ENCODE measurements at places on chromosomes 5 and 9.

GRCh38 chr5:127951791-127952190 is 131.8 kb upstream of the SLC12A2 start:
- no peak for DNase-seq

DNA sequence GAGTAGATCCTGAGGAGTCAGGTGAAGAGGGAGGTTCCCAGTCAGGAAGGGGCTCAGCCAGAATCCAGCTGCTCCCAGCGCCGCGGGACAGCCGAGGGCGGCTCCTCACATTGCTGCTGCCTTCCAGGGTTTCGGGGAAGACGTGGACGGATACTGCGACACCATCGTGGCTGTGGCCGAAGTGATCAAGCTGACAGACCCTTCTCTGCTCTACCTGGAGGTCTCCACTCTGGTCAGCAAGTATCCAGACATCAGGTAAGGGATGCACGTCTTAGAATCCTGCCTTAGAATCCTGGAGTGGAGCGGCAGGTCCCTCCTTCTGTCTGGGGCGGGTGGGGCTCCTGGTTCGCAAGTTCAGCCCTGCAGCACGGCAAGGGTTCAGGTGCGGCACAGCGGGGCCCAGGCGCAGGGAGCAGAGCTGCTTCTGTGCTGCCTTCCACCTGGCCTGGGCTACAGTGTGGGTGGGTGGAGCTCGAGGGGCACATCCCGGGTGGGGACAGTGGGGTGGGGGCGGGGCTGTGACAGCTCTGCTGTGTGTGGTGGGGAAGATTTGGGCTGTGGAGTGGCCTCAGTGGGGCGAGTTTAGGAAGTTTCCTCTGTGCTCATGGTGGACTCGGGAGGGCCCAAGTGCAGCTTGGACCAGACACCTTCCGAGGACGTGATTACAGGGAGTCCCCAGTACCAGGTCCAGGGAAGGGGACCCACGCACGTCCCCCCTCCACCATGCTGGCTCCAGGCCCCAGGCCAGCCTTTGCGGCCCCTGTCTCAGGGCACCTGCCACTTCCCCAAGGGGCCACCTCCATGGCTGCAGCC is 22.8 kb downstream of the EXOC3 start:
- DNase-seq: no peak

DNA sequence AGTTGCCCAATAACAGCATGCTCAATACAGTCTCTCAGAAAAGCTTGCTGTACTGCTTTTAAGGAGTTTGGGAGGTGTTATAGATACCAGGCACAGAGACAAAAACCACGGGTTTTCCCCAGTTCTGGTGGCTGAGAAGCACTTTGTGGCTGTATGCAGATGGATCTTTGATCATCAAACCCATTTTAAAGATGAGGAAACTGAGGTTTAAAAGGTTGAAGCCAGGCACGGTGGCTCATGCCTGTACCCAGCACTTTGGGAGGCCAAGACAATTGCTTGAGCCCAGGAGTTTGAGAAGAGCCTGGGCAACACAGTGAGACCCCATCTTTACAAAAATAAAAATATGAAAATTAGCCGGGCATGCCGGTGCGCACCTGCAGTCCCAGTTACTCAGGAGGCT is 46.3 kb upstream of the PLPP6 start:
- DNase-seq: no peak

DNA sequence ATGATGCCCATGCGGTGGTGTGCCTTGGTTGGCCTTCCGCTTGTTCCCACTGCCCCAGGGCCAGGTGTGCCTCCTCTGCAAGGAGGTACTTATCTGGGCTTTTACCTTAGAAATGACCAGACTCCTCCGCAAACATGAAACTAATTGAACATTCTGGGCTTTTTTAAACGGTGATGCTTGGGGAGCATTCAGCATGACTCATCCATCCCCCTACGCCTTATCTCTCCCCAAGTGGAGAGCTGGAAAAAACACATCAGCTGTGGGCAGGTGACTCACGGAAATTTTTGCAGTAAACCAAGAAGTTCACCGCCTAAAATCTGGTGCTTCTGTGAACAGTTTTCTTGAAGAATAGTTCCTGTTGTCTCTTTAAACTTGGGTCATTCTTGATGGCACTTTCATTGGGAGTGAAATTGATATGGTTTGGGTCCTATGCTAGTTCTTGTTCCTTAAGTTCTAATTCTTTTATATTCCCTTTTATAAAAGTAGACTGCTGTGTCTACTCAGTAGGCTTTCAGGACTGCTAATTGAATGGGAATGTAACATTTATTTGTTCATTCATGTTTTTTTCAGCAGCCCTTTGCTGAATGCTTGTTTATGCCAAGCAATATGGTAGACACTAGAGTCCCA is 39.6 kb downstream of the SFXN1 start:
- no peak for DNase-seq

- no peak for DNase-seq
Measured at GRCh38 chr5:150068472-150068871, 17.9 kb downstream of the CSF1R start.

DNA sequence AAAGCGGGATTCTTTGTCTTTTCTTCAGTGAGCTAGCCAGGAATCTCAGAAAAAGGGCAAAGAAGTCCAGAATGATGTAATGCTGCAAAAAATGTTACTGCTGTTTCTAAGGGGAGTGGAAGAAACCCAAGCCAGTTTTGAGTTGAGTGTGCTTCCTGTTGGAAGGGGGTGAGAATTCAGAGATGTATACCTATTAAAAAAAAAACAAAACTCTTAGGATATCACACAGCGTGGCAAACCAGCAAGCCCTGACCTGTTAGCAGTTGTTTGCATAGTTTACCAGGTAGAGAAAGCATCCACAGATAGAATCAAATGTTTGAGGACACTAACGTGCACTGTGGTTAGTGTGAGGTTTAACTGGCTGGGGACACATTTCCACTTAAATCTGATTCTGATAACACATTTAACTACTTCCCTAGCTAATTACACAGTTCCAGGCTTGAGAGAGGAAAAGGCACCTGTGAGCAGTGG is 11.4 kb downstream of the BASP1 start:
- no peak for DNase-seq

DNA sequence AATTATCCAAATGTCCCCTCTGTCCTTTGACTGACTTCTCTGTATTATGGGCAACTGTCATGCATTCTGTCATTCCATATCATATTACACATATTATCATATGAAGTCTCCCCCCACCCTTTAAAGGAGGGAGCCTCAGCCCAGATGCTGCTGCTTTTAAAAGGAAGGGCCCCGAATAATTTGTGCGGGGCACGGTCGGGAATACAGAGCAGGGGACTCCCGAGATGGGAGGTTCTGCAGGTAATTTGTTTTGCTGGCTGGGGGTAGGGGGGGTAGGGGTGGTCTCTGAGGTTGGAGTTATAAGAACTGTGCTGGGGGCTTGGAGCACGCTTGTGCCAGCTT is 10.1 kb upstream of the LHX2 start:
- no peak for DNase-seq
